ENCODE measurements at places on chromosomes 5 and 9.

DNA sequence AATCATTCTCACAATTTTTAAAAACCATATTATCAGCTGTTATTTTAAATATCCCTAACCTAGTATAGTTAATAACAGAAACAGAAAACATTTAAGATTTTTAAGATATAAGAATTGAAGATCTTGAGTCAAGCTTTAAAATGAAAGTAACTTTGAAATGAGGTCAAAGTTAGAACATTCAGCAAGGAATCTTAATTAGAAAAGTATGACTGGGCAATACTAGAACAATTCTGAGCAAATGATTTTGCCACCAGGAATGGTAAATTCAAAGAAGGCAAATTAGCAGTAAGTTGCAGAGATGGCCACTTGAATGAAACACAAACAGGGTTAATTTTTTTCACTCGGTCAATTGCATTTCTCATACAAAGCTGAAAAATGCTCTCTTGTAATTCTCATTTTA lies 117.9 kb downstream of the NXNL2 start:
- no peak for DNase-seq

DNA sequence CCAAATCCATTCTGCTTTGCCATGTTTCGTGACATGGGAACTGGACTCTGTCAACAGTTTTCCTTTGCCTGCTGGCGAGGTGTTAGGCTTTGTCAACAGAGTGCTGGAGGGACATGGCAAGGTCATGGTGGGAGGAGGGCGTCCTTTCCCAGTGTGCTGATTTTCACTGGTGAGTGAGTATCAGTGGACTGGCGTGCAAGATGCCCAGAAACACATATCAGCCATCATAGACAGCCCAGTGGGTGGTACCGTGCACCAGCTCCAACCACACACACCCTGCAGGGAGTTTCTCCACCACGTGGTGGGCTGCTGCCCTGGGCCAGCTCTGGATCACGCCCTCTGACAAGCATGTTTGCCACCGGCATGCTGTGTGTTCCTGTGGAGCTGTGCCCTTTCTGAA lies 50.0 kb upstream of the ABL1 start:
- DNase-seq: no peak

GRCh38 chr5:116035123-116035522 lies 2.9 kb downstream of the ARL14EPL start:
- no peak for DNase-seq

DNA sequence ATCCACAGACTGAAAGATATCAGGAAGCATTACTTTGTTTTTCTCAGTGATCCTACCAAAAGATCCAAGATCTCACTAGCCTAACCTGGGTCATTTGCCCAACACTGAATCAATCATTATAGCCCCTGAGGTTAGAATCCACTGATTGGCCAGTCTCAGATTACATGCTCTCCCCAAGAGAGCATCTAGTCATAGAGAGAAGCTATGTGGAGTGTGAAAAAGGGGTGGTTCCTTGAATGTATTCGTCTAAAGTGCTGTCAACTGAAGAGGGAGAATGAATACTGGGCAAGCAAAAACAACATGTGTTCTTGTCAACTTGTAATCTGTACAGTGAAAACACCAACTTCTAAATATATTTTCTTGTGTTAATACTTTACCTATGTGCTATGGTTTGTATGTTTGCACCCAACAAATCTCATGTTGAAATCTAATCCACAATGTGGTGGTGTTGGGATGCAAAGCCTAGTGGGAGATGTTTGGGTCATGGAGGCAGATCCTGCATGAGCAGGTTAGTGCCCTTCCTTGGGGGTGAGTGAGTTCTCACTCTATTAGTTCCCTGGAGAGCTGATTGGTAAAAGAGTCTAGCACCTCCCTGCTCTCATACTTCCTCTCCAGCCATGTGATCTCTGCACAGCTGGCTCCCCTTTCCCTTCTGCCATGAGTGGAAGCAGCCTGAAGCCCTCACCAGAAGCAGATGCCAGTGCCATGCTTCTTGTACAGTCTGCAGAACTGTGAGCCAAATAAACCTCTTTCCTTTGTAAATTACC lies 60.3 kb upstream of the PJA2 start:
- no peak for DNase-seq

DNA sequence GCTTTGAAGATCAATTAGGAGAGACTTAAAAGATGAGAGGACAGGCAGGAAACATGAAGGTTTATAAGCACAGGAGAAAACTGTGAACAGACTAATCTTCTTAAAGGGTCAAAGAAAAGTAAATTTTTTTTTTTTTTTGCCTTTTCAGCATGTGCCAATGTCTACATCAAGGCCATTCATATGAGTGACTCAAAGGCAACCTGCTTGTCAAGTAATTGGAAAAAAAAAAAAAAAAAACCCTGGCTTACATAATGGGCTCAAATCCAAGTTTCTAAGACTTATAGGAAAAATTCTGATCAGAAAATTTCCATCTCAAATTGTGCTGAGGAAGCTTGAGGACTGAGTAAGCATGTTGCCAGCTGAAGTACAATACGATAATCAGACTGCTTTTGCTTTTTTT lies 15.9 kb downstream of the PPP2R2B start:
- no peak for DNase-seq

GRCh38 chr5:43039471-43040286 lies 440 bp downstream of the ANXA2R start:
- DNase-seq: peak; percentile 60

- no peak for DNase-seq
Measured at GRCh38 chr9:103991698-103992097, 102.4 kb upstream of the SMC2 start.

DNA sequence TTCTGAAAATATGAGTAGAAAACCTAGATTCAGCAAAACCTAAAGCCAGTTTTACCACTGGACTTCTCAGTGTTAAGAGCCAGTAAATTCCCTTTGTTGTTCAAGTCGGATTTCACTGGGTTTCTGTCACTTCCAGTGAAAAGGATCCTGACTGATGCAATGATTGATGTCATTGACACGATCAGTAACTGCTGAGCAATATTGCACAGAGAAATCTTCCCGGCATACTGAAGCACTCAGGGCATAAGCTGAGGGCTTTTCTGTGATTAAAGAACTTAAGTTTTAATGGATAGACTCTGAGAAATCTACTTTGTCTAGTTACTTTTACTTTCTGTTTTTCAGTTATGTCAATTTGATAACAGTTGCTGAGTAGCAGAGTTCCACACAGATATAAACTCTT lies 61.9 kb downstream of the DENND1A start:
- DNase-seq: no peak

GRCh38 chr5:111201705-111202104 lies 22.5 kb upstream of the CAMK4 start:
- DNase-seq: no peak

DNA sequence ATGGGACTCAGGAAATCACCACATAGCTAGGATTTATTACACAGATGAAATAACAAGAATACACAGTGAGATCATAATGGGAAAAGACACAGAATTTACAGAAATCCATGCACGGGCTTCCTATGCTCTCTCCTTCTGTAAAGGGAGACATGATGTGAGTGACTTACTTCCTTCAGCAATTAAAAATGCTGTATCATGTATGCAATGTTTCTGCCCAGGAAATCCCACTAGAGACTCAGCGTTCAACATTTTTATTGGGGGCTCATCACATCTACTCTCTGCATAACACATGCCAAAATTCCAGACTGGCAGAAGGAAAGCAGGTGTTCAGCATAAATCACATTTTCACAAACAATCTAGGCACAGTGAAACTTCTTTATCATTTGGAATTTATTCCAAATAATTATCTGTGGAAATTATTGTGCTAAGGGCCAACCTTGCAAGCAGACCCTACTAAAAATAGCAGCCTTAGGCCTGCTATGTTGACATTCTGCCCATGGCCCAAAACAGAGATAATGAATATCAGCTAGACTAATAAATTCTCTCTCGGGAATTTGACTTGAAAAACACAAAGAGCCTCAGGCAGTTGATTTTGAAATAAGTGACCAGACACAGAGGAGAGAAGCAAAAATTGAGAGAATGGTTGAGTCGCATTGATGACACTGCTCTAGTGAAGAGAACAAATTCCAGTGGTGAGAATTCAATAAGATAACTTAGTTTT lies 31.4 kb upstream of the SELENOP start:
- DNase-seq: no peak

DNA sequence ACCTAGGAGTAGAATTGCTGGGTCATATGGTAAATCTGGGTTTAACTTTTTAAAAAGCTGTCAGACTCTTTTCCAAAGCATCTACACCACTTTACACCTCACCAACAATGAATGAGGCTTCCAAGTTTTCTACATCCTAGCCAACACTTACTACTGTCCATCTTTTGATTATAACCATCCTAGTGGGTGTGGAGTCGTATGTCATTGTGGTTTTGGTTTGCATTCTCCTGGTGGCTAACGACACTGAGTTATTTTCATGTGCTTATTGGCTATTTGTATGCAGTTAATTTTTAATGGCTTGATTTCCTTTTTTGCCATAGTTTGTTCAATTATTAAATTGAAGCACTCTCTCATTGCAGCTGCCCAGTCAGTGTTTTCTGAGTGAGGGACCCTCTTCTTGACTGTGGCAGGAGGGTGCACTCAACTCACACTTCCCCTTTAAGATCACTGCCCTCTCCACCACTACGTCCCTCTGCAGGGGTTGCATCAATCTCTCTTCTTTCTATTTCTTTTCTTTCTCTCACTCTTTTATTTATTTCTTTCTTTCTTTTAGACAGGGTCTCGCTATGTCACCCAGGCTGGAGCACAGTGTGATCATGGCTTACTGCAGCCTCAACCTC lies 182.3 kb downstream of the C9orf152 start:
- no peak for DNase-seq

GRCh38 chr9:761793-762560 lies 79.5 kb upstream of the DMRT1 start:
- DNase-seq: no peak

DNA sequence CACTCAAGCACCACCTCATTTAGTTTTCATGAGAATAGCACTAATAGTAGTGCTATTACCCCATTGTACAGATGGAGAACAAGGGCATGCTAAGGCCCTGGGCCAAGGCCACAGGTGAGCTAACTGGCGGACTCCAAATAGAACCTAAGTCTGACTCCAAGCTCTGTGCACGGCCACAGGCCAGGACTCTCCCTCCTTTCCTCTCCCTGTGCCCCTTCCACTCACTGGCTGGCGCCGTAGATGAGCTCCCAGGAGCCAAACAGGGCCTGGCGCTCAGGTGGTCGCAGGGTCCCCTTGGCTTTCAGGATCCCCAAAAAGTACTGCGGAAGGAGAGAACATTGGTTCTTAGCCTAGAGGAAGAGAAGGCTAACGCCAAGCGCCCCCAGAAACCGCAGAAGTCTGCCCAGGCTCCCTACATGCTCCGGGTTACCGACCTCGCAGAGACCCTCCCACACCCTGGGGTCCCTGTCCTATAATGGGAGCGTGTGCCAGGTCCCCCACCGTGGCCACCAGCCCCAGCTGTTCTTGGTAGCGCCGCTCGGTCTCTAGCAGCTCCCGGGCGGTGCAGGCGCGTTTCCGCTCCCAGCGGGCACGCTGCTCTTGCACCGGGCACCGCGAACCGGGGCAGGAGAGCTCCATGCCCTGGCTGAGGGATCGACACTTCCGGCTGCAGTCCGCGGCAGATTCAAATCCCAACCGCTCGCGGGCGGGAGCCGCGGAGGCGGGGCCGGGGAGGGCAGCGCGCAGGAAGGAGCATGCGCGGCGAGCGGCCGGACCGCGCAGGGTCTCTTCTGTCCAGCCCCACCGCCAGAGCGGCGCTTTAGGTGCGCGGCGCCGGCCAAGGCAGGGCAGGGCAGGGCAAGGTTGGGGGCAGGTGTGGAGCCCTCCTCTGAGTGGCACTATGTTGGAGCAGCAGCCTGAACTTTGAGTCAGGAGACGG lies at the start of gene ARHGEF39:
Gene ARHGEF39, minus strand, starts transcription at position 665 of the 940 bp plus-strand sequence. Its CDS starts 26 bp downstream, at position 639.
- peak; percentile 73 for DNase-seq

GRCh38 chr5:117623042-117623805 lies 1048.6 kb upstream of the SEMA6A start:
- DNase-seq: no peak

GRCh38 chr9:32394381-32395049 lies 10.1 kb downstream of the ACO1 start:
- DNase-seq: no peak

DNA sequence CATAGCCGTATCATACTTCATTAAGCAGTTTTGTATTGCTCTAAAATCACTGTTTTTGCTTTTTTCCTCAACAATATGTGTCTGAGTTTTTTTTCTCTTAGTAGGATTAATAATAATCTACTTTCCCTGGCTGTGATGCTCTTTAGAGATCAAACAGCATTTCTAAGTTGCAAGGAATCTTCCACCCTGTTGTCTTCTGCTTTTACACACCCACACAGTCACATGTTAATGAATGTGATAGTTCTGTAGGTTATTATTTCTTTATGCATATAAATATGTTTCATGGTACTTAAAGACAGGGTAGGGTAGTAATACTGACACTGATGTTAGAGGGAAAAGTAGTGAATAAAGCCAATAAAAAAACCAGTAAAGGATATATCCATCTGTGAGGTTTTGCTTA lies 29.3 kb downstream of the SLC44A1 start:
- DNase-seq: no peak

- DNase-seq: no peak
Measured at GRCh38 chr5:39623291-39623865, 198.6 kb upstream of the DAB2 start.

DNA sequence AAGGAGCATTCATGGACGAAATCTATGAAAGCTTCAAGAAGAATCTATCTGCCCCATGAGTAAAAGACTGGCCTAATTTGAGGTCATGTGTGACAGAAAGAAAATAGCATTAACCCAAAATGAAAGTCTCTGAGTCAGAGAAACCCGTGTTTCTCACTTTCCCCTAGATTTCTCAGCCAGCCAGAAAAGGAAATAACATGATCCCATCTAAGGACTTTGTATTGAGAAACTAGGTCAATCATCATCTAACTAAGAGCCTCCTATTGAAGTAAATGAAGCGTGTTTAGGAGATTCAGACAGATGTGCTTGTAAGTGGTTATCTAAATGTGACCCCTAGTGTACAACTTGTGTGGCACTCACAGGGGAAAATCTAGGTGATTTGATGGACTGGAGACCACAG lies 77.3 kb upstream of the ZNF366 start:
- no peak for DNase-seq

DNA sequence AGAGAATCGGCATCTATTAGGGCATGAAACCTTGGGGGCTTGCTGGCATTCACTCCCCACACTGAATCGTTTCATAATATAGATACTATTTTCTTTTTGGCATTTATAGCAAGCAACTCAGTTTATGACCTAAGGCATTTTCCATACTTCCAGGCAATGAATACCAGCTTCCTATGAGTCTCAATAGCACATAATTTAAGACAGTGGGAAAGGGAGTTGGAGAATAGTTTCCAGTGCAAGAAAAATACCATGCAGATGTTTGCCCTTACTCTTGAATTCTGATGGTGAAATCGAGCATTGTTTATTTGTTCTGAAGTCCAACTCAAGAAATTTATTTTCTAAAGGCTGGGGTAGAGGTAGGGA lies 175.8 kb upstream of the KLF9 start:
- no peak for DNase-seq

DNA sequence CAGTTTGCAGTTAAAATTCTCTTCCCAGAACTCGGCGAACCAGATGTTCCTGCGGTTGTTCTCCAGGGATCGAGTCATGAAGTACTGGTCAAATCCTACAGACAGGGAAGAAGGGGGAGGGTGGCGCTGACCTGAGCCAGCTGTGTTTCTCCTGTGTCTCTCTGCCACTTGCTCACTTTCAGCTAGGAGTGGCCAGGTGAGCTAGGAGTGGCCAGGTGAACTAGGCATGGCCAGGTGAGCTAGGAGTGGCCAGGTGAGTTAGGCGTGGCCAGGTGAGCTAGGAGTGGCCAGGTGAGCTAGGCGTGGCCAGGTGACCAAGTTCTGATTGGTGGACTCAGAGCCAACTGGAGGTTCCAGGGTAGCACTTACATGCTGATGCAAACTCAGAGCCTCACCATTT lies 5.8 kb downstream of the GRM6 start:
- DNase-seq: no peak

- no peak for DNase-seq
Measured at GRCh38 chr5:147160902-147161700, 73.7 kb upstream of the STK32A start.

- no peak for DNase-seq
Measured at GRCh38 chr9:115015018-115015635, 84.7 kb upstream of the TNFSF8 start.

Measured in stimulated activated CD4-positive, alpha-beta T cell treated with anti-CD3 and anti-CD28 coated beads, Interleukin-12 subunit alpha, Interleukin-12 subunit beta, amount 100 ng/mL, for 24 hours (primary cell).